Stimulated activated CD4-positive, alpha-beta T cell treated with anti-CD3 and anti-CD28 coated beads, TNF-alpha, amount 100 ng/mL, for 1 hour (primary cell): ENCODE measurements at places on chromosomes 2 and 18.

DNA sequence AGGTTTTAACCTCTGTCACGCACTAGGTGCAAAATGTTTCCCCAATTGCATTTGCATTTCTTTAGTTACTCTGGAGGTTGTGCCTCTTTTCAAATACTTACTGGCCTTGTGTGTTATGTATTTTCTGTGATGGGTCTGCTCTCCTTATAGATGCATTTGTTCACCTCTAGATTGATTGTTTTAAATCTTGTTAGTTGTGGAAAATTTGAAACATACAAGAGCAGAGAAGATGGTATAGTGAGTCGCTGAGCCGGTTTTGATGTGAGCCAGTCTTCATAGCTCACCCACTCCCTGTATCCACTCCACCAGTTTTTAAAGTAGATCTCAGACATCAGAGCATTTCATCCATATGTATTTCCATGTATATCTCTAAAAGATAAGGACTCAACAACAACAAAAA, 6.5 kb downstream of the IMP4 start:
- DNase-seq, result no peak

- DNase-seq, result no peak
Observed at GRCh38 chr2:135490376-135490775, 40.6 kb downstream of the ZRANB3 start.

- no peak for DNase-seq
Observed at GRCh38 chr18:12049978-12050811, 43.4 kb upstream of the ANKRD62 start.

GRCh38 chr2:42196403-42197267, 27.5 kb downstream of the EML4 start:
- DNase-seq, result no peak

- no peak for DNase-seq
Observed at GRCh38 chr2:221571551-221572218, 419 bp downstream of the EPHA4 start.

GRCh38 chr2:27074738-27075565, 3.5 kb upstream of the EMILIN1 start:
- no peak for DNase-seq

- no peak for DNase-seq
Observed at GRCh38 chr2:14881651-14882327, 249.3 kb downstream of the LRATD1 start.

DNA sequence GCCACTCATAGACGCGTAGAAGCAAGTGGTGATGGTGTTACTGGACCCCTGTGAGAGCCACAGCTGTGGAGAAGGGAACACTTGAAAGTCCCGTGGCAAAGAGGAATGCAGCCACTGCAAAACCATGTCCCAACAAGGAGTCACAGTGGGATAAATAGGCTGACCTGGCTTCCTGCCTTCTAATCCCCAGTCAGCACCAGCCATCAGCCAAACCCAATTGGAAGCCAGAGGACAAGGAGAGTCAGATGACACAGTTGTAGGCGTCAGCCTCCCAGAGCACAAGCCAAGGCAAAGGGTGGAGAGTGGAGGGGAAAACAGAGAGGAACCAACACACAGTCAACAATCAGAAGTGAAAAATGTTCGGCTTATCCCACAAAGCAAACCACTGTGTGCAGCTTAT, 5.5 kb upstream of the CYBRD1 start:
- no peak for DNase-seq

DNA sequence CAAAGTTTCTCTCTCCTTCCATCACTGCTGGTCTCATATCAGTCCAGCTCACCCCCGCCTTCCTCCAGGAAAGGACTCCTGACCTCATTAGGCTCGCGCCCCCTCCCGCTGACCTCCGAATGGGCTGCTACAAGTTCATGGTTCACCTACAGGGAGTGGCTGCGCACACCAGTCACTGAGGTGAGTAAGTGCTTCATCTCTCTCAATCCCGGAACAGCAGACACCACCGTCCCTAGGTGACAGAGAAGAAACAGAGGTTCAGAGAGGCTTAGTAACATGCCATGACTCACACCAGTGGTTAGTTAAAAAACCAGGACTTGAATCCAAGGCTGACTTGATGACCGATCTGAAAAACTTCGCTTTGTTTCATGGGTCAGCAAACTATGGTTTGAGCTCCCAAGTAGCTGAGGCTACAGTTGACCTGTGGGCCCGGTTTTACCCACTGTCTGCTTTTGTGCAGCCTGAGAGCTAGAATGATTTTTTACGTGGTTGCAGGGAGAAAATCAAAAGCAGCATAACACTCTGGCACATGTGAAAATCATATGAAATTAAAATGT, 42.0 kb downstream of the ZFP36L2 start:
- DNase-seq, result no peak

GRCh38 chr2:207706936-207707860, 4.2 kb upstream of the CCNYL1 start:
- DNase-seq, result no peak

- DNase-seq, result no peak
Observed at GRCh38 chr2:72138921-72139381, 8.7 kb downstream of the CYP26B1 start.

DNA sequence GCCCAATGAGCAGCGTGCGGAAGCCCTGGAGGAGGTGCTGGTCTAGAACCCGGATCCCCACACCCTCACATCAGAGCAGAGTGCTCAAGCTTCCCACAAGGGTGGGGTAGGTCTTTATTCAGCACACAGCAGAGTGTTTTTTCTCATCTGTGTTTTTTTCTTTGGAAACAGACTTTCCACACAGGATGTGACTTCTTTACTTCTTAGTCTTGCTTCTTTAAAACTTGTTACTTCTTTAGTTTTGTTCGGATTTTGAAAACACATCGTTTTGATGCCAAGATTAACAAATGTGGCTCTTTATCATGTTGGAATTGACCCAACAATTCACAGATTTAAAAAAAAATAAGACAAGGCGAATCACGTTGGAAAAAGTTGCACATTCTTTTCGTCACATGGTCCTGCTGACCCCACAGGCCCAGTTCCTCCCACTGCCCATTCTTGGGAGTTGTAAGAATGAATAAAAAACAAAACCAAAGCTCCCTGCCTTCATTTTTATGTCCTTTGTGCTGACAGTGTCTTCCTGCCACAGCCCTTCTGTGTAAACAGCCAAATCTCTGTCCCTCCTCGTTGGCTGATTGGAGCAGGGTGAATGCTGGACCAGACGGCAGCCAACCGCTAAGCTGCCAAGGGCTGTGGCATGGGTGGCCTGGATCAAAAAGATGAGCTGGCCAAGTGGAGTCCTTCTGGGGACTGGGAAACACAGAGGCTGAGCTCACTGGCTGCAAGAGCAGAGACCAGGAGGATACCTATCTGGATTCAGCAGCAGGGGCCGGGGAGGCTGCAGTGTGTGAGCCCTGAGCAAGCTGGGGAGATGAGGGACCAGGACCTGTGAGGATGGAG, 81.6 kb downstream of the TWIST2 start:
- DNase-seq, result no peak

DNA sequence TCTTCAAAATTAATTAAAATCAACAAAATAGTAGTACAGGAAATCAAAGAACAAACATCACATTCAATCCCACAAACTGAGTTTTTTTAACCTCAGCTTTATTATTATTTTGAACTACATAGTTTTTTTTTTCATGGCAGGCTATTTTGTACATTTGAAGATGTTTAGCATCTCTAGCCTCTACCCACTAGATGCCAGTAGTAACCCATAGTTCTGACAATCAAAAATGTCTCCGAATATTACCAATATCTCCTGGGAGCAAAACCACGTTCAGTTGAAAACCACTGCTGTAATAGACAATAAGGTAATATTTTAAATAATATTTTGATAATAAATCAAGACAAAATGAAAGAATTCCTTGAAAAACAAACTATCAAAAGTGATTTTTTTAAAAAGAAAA, 702.6 kb upstream of the LRRTM1 start:
- DNase-seq, result no peak

GRCh38 chr18:10387399-10387798, 67.0 kb upstream of the APCDD1 start:
- DNase-seq, result no peak

GRCh38 chr18:75393721-75394120, 33.8 kb downstream of the SMIM21 start:
- no peak for DNase-seq

DNA sequence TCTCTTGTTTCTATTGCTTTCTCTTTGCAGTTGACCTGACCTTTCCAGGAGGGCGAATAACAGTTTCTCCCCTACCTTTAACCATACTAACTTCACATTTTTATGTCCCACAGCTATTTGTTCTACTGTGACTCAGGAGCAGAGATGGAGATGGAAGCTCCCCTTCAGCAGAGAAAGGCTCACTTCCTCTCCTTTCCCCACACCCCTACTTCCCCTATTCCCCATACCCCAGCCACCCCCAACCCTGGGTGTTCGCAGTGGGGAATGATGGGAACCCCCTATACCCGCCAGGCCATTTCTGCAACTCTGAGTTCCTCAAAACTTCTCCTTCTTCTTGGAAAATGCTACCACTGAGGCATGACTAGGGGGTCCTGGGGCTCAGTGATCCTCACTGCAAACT, 285.4 kb upstream of the MGAT5 start:
- no peak for DNase-seq

DNA sequence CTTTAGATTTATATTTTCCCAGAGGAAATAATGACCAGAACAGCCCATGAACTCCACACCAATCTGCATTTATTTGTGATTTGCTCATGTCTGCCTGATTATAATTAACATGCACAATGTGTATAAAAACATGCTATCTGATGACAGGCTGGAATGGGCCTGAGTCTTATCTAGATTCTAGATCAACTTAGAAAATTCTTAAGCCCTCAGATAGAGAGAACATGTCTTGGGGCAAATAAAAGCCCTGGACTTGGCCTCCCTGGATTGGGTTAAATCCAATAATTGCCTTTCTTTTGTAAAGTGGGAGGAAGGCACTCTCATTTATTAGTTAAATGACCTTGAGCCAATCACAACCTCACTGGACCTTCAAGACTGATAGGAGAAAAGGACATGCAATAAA, 61.8 kb downstream of the EVA1A start:
- DNase-seq, result no peak

DNA sequence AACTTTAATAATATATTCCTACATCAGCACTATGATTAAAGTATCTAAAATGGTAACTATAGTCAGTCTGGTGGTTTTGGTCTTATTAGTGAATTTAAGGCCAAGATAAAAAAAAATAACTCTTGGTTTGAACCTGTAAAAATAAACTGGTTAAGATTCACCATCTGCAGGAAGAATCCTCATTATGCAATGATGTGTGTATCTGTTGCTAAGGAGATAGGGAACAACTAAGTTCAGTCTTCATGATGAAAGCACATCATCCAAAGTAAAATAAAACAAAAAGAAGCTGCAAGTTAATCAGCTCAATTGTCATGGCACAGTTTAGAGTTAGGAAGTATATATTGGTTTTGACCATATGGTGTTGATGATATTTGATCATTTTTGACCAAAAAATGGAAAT, 466.0 kb downstream of the NYAP2 start:
- no peak for DNase-seq

GRCh38 chr2:187390891-187391290, 57.2 kb downstream of the CALCRL start:
- DNase-seq, result no peak

- no peak for DNase-seq
Observed at GRCh38 chr2:101854877-101855276, 136.9 kb upstream of the IL1R2 start.

DNA sequence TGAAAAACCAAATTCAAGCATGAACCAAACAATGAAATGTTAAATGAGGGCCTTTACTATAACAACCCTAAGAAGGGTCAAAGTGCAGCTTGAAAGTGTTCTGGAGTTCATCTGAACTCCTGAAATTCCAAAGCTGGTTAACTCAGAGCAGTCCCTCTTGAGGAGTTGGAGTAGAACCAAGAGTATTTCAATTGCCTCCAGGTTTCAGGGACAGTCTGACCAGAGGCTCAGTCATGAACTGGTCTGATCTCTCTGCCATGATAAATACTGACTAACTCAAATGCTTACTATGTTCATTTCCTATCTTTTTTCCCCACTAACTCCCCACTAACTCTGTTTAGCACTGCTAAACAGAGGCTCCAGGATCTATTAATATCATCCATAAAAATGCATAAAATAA, 2.7 kb downstream of the STARD7 start:
- DNase-seq, result no peak

- DNase-seq, result no peak
Observed at GRCh38 chr18:80159713-80160636, 50.9 kb downstream of the ADNP2 start.

- DNase-seq, result no peak
Observed at GRCh38 chr2:173145454-173145853, 69.8 kb downstream of the MAP3K20 start.

GRCh38 chr18:48751727-48752468, 198.9 kb downstream of the SMAD7 start:
- DNase-seq, result no peak

DNA sequence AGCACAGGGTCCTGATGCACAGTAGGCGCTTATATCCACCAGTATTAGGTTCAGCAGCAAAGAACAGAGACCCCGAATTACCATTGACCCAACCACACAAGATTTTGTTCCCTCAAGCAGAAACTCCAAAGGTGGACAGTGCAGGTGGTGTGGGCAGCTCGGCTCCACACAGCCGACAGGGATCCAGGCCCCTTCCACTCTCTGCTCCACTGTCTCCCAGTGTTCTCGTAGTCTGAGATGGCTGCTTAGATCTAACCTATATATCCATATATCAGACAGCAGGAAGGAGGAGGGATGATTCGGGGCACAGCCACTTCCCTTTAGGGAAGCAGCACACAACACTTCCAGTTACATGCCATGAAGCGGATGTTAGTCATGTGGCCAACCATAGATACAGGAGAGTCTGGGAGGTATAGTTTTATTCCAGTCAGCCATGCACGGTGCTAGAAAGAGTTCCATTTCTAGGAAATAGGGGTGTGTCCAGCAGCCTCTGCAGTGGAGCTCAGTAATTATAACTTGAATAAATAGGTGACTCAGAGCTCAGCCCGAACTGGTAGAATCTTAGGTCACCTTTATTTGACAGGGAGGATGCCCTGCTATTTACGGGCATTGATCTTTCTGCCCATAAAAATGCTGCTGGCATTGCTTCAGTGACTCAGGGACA, 158.9 kb downstream of the TWIST2 start:
- no peak for DNase-seq

- no peak for DNase-seq
Observed at GRCh38 chr2:11437602-11438001, 28.4 kb downstream of the E2F6 start.
